H7 (cell line): ENCODE measurements at places on chromosomes 12 and 14. TPM values are rescaled to one million over a fixed set of nuclear protein-coding genes. Genes with fewer than 3 reads are reported as not detected.

The MYF5 gene
- total RNA-seq, result 0.11 TPM in 1 of 2 replicates, not detected in the other

- DNase-seq, result no peak
Measured at GRCh38 chr14:68935761-68936214, 43.3 kb downstream of the ACTN1 start.

The AREL1 gene
- total RNA-seq, result 19.6 and 20.0 TPM in 2 replicates

- DNase-seq, result no peak
Measured at GRCh38 chr12:105922670-105923102, 216.1 kb downstream of the NUAK1 start.

DNA sequence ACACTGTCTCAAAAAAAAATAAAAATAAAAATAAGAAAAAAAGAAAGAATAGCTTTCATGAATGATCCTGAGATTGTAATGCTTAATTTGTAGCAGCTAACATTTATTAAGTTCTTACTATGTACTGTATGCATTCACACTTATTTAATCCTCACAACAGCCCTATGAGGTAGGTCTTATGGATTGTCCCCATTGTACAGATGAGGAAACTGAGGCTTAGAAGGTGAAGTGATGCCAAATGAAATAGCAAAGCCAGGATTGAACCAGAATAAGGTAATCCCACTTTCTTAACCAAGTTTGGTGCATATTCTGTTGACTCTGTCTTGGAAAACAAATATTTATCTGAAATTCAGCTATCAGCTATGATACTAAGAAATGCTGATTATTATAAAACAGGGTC lies 2.1 kb downstream of the USP30 start:
- no peak for DNase-seq

The TSPAN19 gene
- not detected in 2 replicates for total RNA-seq

GRCh38 chr14:94088516-94088915 lies 7.4 kb downstream of the IFI27L1 start:
- no peak for DNase-seq

GRCh38 chr14:22520796-22521195 lies 68.2 kb downstream of the DAD1 start:
- DNase-seq, result no peak

The SLC5A8 gene
- not detected in 2 replicates for total RNA-seq

GRCh38 chr12:119375075-119375882 lies 40.8 kb downstream of the CCDC60 start:
- no peak for DNase-seq
